Large intestine (tissue), 12 donors: ENCODE measurements at places on chromosomes 1 and 21. TPM values are rescaled to one million over a fixed set of nuclear protein-coding genes. Genes with fewer than 3 reads are reported as not detected.
A peak's percentile ranks its signal among the peaks of the same experiment; 100 is the strongest.

DNA sequence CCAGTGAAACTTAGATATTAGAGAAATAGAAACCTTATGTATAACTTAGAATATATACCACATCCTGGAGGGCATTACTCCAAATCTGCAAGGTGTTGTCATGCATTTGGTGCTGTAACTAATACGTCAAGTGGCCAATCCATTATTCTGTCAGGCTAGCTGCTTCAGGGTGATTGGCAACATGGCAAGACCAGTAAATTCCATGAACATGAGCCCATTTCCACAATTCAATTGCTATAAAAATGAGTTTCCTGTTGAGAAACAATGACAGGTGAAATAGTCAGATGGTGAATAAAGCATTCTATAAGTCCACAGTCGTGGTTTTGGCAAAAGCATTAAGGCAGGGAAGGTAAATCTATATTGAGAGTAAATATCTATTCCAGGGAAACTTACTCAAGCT, 566.0 kb downstream of the ADGRL2 start:
- DNase-seq: no peak

GRCh38 chr1:208450958-208451357, 206.8 kb upstream of the PLXNA2 start:
- no peak for DNase-seq

- DNase-seq: no peak
Observed at GRCh38 chr1:13855554-13855953, 155.6 kb downstream of the PRDM2 start.

GRCh38 chr1:159835356-159835755, 8.7 kb downstream of the SLAMF8 start:
- DNase-seq: no peak

Gene MYOG
- 0.66 TPM for polyA plus RNA-seq

GRCh38 chr1:69534829-69535228, 32.9 kb upstream of the LRRC7 start:
- DNase-seq: no peak

DNA sequence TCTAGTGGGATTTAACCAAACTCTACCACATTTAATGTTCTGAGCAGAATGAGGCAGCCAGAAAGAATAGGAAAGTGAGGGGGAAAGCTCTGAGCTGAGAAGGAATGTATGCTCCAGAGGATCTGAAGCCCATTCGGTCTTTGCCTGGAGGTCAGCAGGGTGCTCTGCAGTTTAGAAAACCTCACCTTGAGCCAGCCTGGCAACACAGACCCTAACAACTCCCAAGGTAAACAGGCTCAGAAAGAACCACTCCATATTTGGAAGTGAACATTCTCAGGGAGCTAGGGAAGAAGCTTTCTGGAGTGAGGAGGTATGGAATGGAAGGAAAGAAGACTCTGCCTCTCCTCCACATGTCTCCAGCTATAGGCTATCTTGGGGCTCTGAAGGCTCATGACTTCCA, 398.8 kb downstream of the SEC16B start:
- no peak for DNase-seq

Gene MYBPH
- polyA plus RNA-seq: 0.45 TPM

DNA sequence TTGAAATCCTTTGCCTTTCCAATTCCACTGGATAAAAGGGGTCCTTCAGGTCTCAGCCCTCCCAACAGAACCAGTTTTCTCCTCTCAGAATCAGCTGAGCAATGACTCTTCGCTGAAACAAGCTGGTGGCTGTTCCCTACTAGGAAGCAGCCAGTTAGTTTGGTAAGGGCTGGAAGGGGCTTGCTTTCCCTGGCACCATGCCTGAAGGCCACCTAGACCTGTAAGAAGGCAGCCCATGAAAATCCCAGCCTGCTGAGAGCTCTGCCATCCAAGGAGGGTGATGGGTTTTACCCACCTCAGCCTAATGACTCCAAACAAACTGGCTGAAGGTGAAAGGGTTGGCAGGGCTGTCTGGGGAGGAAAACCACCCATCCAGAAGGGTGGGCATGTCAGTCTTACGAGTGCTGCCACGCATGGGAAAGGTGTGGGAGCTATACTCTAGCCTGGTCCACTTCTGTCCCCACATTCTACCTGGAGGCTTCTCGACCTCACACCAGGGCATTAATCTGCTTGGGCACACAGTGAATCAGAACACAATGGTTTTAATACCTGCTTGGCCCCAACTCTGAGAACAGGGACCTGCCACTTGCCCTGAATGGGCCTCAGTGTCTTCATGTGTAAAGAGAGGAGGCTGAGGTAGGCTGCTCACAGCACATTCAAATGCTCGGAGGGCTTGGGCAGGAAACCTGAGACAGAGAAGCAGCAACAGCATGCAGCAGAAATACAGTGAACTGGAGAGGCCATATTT, 53.0 kb downstream of the CD46 start:
- no peak for DNase-seq

Gene ADAMTS4
- polyA plus RNA-seq: 1.2 TPM

- peak; percentile 44 for DNase-seq
Observed at GRCh38 chr1:150753416-150753815, 12.2 kb downstream of the CTSS start.

GRCh38 chr1:244955661-244956060, 91.3 kb upstream of the HNRNPU start:
- no peak for DNase-seq

Gene RCAN1
- 41.1 TPM for polyA plus RNA-seq

Gene POFUT2
- polyA plus RNA-seq: 36.2 TPM

GRCh38 chr1:5915587-5916571, 76.3 kb downstream of the NPHP4 start:
- DNase-seq: peak; percentile 15

GRCh38 chr1:175067362-175068106, at the start of gene TNN:
TSS of gene TNN (plus strand) at chr1:175067833. CDS start at chr1:175077419, 9,586 bp downstream.
- no peak for DNase-seq

DNA sequence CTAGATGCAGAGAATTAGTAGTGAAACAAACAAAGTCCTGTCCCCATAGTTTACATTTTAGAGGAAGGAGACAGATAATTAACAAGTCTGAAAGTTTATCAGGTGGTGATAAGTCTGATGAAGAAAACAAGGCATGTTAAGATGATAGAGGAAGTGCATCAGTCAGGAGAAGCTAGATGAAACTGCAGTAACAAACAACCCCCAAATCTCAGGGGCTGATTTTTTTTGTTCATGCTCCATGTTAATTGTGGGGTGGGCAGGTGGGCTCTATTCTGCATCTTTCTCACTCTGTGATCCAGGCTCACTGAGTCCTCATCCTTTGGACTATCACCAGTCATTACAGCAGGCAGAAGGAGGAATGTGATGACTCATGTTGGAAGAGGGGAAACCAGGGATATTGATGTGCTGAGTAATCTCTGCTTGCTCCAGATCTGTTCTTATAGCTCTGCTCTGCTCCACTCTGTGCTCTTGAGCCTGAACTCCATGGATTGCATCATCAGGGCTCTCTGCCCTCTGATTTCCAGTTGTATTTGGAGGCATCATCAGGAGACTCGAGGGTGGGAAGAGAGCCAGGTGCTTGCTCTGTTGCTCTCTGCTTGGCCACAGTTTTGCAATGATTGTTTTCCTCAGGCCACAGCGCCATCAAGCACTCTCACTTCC, 166.9 kb downstream of the IER5 start:
- no peak for DNase-seq

- DNase-seq: no peak
Observed at GRCh38 chr1:202282025-202282371, 59.7 kb downstream of the UBE2T start.

Gene KRTAP21-2
- polyA plus RNA-seq: not detected

GRCh38 chr1:181783208-181783607, 278.3 kb downstream of the ZNF648 start:
- DNase-seq: no peak

Gene PTGER3
- polyA plus RNA-seq: 8.1 TPM

DNA sequence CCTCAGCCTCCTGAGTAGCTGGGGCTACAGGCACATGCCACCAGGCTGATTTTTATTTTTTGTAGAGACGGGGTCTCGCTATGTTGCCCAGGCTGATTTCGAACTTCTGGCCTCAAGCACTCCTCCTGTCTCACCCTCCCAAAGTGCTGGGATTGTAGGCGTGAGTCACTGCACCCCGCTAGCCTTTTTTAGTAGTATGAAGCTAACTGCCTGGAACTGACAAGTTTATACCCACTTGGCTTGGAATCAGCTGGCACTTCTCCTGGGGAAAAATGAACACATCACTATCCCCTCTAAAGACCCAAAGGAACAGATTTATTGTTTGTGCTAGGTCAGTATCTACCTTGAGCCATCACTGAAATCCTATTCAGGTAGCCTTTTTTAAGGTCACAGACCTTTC, 19.0 kb downstream of the TMEM63A start:
- no peak for DNase-seq

Gene CD160
- polyA plus RNA-seq: 2.6 TPM

DNA sequence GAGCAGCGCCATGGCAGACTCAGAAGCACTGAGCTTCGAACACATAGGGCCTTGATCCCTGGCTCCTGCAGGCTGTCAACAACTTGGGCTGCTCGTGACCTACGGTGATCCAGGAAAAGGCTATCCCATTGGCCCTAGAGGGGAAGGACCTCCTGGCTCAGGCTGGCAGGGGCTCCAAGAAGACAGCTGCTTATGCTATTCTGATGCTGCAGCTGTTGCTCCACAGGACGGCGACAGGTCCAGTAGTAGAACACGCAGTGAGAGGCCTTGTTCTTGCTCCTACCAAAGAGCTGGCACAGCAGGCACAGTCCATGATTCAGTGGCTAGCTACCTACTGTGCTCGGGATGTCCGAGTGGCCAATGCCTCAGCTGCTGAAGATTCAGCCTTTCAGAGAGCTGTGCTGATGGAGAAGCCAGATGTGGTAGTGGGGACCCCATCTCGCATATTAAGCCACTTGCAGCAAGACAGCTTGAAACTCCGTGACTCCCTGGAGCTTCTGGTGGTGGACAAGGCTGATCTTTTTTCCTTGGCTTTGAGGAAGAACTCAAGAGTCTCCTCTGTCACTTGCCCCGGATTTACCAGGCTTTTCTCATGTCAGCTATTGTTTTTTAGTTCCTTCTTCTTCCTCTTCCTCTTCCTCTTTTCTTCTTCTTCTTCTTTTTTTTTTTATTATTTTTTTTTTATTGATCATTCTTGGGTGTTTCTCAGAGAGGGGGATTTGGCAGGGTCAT, 18.9 kb downstream of the ITLN2 start:
- no peak for DNase-seq

DNA sequence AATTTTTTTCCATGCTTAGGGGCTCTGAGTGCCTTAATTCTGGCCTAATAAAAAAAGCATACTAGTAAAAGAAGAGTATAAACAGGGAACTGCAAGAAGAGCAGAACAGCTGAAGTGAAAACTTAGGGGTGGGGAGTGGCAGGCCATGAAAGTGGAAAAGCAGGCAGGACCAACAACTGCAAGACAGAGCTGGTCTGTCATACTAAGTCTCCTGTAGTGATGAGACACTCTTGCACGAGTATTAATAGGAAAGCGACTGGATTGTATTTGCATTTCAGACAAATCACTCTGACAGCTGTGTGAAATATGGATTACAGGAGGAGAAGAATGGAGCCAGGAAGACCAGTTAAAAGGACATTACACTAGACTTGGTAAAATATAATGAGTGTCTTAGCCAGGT, 449.9 kb downstream of the NUF2 start:
- no peak for DNase-seq

DNA sequence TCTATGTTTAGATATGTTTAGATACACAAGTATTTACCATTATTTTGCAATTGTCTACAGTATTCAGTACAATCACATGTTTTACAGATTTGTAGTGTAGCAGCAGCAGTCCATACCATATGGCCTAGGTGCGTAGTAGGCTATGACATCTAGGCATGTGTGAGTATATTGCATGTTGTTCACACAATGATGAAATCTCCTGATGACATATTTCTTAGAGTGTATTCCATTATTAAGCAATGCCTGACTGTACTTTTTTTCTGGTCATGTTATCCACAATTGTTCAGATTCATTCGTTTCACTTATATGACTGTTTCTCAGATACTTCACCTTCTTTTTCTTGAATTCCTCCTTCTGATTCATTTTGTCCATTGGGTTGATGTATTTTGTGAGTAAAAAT, 9.9 kb upstream of the BACE2 start:
- DNase-seq: no peak

DNA sequence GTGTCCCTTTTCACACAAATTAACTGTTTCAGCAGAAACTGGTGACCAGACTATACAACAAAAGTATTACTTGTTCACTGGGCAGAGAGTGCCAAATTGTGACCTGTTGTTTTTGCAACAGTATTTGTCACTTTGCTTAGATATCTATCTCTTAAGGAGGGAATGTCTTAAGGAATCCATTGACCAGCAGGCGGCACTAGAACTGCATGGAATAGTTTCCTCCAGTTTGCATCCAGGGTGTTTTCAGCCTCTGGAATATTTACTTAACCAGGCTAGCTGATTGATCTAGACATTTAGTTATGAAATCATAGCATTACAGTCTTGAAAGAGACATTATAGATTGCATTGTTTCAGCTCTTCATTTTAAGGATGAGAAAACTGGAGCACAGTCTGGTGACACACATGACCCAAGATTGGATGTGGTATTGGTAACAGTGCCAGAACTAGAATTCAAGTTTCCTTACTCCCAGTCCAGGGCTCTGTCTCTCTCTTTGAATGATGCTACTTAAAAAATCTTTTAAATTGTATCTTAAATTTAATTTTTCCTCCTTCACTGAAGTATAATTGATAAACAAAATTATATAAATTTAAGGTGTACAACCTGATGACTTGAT, 16.9 kb downstream of the RPTN start:
- DNase-seq: peak; percentile 40

- no peak for DNase-seq
Observed at GRCh38 chr1:43059640-43060574, 101.2 kb upstream of the SLC2A1 start.

Gene LRRC53
- 0.25 TPM for polyA plus RNA-seq
